EH (cell line): ENCODE measurements at places on chromosomes 13 and 19.
A peak's percentile ranks its signal among the peaks of the same experiment; 100 is the strongest.

- DNase-seq: no peak
Observed at GRCh38 chr13:85498774-85499173, 300.4 kb downstream of the SLITRK6 start.

GRCh38 chr19:4534836-4535658 is at the start of gene PLIN5:
TSS of gene PLIN5 (minus strand) at chr19:4535224. CDS start at chr19:4534074, 1,150 bp downstream.
- DNase-seq: peak; percentile 44

GRCh38 chr19:16988661-16989060 is 37.9 kb downstream of the CPAMD8 start:
- no peak for DNase-seq

GRCh38 chr13:29281932-29282495 is 313.5 kb downstream of the SLC7A1 start:
- no peak for DNase-seq

GRCh38 chr13:32902029-32902780 is 114.0 kb upstream of the KL start:
- DNase-seq: peak; percentile 12

- DNase-seq: no peak
Observed at GRCh38 chr13:48093588-48093987, 1.3 kb downstream of the MED4 start.

GRCh38 chr13:71861769-71862458 is 5.1 kb downstream of the DACH1 start:
- no peak for DNase-seq

DNA sequence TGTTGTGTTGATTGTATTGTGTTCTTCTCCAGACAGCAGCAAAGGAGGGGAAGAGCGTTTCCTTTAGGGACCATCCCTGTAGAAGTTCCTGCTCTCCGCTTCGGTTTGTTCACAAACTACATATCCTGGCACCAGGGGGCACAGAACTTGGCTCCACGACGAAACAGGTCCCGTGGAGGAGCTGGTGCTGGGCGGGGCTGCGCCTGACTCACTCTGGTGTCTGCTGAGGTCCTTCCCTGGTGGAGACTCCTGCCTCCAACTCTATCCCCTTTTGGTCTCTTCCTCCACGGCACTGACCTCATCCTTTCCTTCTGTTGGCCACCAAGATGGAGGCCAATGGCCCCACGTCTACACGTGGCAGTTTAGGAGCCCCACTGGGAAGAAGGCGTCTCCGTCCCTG is 14.7 kb downstream of the TMPRSS9 start:
- no peak for DNase-seq

GRCh38 chr13:29810145-29810742 is 40.2 kb downstream of the UBL3 start:
- peak; percentile 64 for DNase-seq

DNA sequence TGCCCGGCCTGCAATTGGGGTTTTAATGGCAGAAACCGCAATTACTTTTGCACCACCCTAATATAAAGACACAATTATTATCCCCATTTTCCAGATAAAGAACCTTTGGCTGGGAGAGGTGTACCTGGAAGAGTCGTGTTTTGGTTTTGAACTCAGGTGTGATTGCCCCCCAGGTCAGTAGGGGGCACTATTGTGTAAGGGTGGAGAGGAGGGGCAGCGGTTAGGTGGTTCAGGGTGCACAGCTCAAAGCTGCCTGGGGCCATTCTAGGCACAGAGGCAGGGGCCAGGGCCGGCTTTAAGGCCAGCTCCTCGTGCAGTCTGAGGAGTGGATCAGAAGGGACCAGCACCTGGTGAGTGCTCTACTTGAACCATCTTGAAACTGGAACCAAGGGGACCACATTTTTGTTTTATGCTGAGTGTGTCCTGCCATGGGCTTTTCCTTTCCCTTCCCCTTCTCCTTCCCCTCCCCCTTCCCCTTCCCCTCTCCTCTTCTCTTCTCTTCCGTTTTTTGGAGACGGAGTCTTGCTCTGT is 5.8 kb upstream of the FCGRT start:
- DNase-seq: peak; percentile 61

- no peak for DNase-seq
Observed at GRCh38 chr19:51120160-51120559, 4.5 kb upstream of the SIGLEC9 start.

- DNase-seq: peak; percentile 75
Observed at GRCh38 chr19:3389876-3390371, 23.5 kb downstream of the NFIC start.

- DNase-seq: peak; percentile 82
Observed at GRCh38 chr19:12580180-12580694, 29.0 kb upstream of the ZNF564 start.

- DNase-seq: no peak
Observed at GRCh38 chr19:9436358-9436757, 985 bp upstream of the ZNF266 start.

GRCh38 chr13:92849381-92849780 is 377.2 kb upstream of the GPC6 start:
- DNase-seq: no peak

DNA sequence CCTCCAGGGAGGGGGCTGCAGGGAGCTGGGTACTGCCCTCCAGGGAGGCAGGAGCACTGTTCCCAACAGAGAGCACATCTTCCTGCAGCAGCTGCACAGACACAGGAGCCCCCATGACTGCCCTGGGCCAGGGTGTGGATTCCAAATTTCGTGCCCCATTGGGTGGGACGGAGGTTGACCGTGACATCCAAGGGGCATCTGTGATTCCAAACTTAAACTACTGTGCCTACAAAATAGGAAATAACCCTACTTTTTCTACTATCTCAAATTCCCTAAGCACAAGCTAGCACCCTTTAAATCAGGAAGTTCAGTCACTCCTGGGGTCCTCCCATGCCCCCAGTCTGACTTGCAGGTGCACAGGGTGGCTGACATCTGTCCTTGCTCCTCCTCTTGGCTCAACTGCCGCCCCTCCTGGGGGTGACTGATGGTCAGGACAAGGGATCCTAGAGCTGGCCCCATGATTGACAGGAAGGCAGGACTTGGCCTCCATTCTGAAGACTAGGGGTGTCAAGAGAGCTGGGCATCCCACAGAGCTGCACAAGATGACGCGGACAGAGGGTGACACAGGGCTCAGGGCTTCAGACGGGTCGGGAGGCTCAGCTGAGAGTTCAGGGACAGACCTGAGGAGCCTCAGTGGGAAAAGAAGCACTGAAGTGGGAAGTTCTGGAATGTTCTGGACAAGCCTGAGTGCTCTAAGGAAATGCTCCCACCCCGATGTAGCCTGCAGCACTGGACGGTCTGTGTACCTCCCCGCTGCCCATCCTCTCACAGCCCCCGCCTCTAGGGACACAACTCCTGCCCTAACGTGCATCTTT is 7.8 kb upstream of the CEACAM5 start:
- DNase-seq: no peak

GRCh38 chr19:52010674-52011073 is 2.7 kb upstream of the ZNF615 start:
- no peak for DNase-seq

DNA sequence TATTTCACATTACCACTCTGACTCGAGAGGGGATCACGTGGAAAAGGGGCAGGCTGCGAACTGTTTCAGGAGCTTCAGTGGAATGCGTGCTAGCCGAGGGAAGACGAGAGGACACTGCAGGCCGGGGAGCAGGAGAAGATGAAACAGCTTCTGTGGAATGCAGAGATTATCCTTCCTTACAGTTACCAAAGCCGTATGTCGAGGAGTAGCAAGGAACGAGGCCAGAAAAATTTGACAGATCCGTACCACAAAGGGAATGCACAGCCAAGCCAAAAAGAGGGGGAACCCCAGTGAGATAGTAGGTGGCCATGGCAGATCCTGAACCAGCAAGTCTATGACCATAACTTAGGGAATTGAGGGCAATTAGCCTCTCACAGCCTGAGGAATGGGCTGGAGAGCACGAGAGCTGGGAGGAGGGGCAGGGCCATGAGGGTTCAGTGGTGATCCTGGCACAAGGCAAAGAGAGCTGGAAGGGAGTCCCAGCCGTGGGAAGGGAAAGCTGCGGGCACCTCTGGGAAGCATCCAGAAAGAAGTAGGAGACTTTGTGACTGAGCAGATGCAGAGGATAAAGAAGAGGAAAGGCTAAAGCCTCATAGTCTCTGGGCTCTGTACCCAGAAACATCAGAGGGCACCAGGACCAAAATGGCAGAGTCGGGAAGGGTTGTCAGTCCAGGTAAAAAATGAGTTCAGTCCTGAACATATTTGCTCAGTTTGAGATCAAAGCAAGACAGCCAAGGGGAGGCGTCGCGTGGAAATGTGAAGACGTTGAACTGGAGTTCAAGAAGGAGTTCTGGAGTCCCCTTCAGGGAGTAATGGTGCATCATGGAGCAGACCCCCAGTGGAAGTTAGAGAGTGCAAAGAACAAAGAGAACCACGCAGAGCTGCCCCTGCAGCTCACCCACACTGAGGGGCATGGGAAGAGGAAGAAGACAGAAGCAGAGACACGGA is 5.1 kb downstream of the COL4A1 start:
- peak; percentile 96 for DNase-seq

GRCh38 chr19:4988770-4989251 is 19.9 kb downstream of the KDM4B start:
- peak; percentile 92 for DNase-seq

DNA sequence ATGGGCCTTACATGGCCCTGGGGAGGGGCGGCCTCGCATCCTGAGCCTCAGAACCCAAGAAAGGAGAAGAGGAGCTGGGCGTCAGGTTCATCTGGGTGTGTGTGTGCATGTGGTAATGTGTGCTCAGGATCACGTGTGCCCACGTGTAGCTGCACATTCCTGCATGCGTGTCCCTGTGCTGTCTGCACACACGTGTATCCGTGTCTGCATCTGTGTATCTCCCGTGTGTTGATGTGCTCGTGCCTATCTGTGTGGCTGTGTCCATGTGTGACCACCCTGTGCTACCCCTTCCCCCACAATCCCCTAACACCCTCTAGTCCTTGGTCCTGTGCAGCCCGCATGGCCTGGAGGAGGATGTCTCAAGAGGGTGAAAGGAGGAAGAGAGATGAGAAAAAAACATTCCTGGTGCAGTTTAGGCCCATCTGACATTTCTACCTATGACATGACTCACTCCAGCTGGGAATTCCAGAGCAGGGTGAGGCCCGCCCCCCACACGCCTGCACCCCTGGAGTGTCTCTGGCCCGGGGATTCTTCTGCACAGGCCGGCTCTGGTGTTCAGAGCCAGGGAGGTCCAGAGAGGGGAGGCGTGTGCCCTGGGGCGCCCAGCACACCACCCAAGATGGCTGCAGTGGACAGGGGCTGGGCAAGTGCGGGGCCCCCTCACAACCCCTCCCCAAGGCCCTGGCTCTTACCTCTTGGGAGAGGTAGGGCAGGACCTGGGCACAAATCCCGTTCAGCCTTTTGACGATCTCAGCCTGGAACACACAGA is 7.1 kb downstream of the TLE5 start:
- DNase-seq: peak; percentile 22

GRCh38 chr13:29541400-29541799 is 54.1 kb downstream of the SLC7A1 start:
- DNase-seq: no peak
